ENCODE measurements at places on chromosomes 16 and 17.

DNA sequence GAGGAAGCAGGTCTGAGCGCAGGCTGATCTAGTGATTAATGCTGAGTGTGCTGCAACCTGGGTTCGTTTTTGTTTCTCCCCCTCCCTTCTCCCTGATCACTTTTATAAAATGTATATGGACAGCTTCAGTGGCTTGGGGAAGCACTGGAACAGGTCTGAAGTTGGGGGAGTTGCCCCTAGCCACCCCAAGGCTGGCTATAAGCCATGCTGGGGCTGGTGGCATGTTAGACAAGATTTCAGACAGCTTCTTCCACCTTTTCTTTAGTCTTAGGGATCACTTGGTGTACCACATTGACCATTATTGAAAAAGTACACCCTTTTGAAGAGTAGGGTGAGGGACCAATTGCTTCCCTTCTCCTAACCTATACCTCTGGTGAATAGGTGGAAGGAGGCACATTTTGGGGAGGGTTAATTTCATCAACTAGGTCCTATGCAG lies 3.8 kb upstream of the VAC14 start:
- no peak for DNase-seq

DNA sequence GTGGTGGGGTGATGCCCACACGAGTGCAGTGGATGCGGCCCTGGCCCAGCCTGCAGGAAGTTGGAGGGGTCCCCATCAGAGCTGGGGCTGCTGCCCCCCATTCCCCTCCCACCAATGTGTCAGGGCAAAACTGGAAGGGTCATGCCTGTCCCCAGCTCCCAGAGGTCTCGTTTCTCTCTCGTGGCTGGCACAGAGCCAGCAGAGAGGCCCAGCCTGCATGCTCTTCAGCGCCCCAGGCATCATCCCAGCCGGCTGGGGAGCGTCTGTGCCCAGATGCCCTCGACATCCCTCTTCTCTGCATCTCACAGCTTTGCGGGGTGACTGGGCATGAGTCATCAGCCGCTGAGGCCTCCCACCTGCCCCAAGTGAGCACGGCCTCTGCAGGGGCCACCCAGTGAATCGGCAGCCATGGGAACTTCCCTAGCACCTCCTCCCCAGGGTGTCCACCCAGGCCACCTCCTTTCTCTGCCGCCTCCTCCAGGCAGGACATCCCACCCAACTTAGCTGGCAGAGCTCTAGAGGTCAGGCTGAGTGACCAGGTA lies 9.8 kb upstream of the CSNK1D start:
- DNase-seq: peak; percentile 91

GRCh38 chr17:305090-305976 lies 47.3 kb downstream of the RPH3AL start:
- no peak for DNase-seq

- no peak for DNase-seq
Measured at GRCh38 chr16:72426386-72426785, 254.4 kb upstream of the PMFBP1 start.

GRCh38 chr17:80523956-80524712 lies 20.5 kb upstream of the RPTOR start:
- no peak for DNase-seq

All from T1000 (cell line).